ENCODE measurements at places on chromosomes 1 and 21.

DNA sequence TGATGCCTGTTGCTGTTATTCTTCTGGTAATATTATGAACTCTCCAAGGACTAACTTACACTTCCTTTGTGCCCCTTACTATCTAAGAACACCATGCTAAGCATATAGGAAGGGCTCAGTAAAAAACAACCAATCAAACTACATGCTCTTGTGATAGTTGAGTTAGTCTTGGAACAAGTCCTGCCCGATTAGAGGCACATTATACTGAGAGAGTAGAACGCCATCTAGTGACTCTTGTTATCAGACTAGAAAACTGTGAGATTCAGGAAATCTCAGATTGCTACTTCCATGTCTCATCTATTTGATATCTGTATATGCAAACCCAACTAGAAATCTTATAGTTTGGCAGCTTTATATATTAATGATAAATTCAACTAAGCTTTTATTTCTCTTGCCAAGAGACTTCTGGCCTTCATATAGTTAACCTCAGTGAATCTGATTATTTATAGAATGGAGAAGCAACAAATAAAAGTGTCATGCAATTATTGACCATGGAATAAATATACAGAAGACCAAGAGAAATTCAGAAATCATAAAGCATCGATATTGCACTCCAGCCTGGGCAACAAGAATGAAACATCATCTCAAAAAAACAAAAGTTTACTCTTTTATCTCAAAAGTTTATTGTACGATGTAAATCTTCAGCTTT lies 7.8 kb upstream of the SRRM1 start:
- DNase-seq = no peak

DNA sequence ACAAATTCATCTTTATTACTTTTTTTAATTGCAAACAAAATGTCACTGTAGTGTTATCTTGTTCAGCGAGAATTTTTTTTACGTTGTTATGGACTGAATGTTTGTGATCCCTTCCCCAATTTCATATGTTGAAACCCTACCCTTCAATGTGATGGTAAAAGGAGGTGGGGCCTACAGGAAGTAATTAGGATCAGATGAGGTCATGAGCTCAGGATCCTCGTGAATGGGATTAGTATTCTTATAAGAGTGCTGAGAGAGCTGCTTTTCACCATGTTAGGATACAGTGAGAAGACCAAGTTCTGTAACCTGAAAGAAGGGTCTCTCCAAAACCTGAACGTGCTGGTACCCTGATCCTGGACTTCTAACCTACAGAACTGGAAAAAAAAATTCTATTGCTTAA lies 646.0 kb upstream of the TMPRSS15 start:
- no peak for DNase-seq

DNA sequence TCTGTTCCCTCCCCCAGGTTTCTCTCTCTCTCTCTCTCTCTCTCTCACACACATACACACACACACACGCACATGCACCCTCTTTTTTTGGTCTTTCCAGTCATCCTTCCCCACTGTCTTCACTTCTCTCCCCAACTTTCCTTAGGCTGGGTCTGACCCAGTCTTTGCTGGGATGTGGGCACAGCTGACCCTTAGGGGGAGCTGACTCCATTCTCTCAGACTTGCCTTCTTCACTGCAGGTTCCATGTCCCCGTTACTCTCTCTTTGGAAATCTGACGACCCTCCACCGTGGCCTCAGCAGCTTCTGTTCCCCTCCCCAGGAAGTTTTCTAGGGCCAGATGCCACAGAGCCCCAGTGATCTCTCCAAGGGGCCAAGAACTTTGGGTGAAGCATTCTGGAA lies 2.1 kb downstream of the DISP3 start:
- no peak for DNase-seq

- DNase-seq = no peak
Measured at GRCh38 chr1:240496941-240497340, 115.0 kb downstream of the GREM2 start.
